Right kidney (tissue), 9 donors: ENCODE measurements at places on chromosomes 2 and 18.
A peak's percentile ranks its signal among the peaks of the same experiment; 100 is the strongest.

GRCh38 chr2:203688798-203689197 is 17.6 kb upstream of the CD28 start:
- DNase-seq: no peak

DNA sequence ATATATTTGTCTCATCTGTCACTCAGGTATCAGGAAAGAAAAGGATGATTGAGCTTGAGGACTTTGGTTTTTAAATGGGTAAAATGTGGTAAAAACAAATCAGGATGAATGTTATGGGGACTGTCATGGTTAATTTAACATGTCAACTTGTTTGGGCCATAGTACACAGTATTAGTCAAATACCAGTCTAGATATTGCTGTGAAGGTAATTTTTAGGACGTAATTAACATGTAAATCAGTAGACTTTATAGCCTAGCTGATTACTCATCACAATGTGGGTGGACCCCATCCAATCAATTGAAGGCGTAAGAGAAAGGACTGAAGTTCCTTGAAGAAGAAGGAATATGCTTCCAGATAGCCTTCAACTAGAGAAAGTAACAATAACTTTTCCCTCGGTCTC is 275.7 kb upstream of the ZNF804A start:
- no peak for DNase-seq

GRCh38 chr18:50806208-50806616 is 13.6 kb downstream of the MRO start:
- no peak for DNase-seq

GRCh38 chr18:57737400-57738060 is 65.6 kb downstream of the ATP8B1 start:
- DNase-seq: no peak

DNA sequence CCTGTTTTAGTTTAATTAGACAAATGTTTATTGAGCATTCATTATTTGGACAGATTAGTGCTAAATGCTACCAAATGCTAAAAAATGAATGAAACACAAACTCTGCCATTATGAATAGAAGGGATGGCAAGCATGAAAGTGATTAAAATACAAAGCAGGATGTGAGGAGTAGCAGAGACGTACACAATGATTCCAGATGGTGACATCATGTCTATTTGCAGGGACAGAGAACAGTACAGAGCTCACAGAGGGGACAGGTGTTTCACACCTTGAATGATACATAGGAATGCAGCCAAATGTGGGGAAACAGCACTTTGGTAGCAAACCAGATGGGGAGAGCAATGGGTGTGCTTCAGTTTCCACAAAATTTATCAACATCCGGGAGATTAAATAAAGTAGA is 76.3 kb downstream of the CD226 start:
- no peak for DNase-seq

DNA sequence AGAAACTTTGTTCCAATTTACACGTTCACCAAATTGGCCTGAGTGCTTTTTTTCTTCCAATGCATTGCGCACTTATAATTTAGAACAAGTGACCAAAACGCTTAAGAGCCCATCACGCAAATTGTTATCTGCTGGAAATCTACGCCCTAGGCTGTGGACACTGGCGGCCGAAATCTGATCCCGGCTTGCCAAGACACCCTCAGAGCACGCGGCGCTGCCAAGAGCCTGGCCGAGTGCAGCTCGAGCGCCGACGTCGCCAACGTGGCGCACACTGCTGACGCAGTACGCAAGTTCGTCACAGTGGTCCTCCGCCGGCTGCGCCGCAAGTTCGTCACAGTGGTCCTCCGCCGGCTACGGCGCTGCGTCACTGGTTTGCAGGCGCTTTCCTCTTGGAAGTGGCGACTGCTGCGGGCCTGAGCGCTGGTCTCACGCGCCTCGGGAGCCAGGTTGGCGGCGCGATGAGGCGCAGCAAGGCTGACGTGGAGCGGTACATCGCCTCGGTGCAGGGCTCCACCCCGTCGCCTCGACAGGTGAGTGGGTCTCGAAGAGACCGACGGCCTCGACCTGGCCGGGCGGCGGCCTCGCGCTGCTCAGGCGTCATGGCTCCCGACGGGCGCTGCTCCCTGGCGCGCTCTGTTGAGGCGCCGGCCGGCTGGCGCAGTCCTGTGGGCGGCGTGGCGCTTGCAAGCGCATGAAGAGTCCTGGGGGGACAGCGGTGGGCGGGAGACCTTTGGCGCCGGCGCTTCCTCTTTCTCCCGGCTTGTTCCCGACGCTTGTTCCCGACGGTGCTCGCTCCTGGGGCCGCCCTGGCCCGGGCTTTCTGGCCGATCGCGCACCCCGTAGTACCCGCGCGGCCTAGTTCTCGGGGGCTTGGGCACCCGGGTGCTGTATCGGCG is at the start of gene RANBP2:
RANBP2 (plus strand) TSS at position 334 of the 896 bp plus-strand sequence; CDS start at position 459, 125 bp downstream.
- DNase-seq: peak; percentile 99

DNA sequence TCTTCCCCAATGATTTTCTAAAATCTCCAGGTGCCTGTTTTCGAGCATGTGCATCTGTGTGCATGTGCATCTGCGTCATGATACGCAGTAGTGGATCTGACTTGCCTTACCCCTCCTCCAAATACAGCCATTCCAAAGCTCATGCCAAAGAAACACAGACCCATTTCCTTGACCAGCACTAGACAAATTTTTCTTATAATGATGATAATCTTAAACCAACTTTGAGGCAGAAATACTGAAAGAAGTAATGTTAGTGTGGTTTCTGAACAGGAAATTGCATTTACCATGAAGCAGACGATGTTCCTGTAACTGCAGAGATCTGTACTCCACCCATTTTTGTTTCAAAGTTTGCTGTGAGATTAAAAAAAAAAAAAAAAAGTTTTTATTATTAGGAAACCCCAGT is 25.6 kb downstream of the CYTIP start:
- DNase-seq: no peak

GRCh38 chr2:36357847-36358659 is 2.5 kb downstream of the CRIM1 start:
- peak; percentile 54 for DNase-seq

DNA sequence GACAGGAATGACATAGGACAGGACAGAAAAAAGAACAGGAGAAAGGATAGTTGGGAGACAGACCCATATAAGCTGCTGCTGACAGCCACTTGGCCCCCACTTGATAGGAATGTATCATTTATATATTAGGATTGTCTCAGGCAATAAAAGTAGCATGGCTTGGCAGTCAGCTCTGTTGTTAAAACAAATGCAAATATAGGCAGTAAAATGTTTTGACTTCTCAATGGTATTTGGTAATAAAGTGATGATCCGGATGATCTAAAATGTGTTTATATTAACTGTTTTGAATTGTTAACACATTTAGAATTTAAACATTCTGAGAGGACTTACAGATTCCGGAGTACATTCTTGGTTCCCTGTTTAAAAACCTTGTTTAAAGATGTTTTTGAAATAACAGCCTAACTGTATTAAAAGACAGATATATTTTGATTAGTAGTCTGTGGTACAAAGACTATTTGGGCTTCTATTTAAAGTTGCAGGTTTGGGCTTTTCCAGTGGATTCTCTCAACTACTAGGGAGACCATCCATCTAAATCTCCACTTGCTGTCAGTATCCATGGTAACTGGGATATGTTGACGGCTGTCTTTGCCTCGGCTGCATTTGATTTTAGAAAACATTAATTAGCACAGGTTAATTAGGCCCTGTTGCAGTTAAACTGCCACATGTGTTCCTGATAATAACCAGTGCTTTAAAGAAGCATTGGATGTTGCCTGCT is 147.6 kb downstream of the ESCO1 start:
- no peak for DNase-seq

- no peak for DNase-seq
Observed at GRCh38 chr2:146262606-146263005, 1582.2 kb upstream of the ACVR2A start.

DNA sequence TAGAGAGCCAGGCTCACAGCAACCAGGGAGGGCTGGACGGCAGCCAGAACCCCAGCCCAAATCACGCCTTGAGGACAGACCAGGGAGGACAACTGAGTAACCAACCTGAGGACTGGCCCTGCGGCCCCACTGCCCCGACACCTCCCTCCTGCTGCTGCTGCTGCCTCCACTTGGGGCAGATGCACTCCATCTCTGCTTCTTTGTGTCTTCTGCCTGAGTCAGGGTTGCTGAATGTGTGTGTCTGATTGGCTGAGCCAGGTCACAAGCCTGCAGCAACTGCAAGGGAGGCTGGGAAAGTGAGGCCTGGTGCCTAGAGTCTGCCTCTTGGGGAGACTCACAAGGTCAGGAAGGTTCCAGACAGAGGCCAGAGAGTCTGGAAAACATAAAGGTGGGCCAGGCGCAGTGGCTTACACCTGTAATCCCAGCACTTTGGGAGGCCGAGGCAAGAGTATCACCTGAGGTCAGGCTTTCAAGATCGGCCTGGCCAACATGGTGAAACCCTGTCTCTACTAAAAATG is 83.4 kb downstream of the ZFP36L2 start:
- peak; percentile 7 for DNase-seq

DNA sequence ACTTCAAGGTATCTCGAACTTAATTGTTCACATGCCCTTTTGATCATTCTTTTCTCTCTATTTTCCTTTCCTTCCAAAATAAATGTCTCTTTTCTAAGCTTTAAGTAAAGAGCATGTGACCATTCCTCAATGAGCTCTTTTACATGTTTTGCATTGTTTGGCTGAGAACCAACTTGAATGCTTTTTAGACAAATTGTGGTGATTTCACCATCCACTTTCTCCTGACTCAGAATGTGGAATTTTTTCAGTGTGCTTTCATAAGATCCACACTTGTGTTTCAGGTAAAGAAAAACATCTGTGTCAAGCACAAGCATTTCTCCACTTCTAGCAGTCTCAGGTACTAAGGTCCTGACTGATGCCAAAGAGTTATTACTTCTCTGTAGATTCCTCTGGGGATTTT is 10.7 kb downstream of the RBM43 start:
- DNase-seq: no peak

DNA sequence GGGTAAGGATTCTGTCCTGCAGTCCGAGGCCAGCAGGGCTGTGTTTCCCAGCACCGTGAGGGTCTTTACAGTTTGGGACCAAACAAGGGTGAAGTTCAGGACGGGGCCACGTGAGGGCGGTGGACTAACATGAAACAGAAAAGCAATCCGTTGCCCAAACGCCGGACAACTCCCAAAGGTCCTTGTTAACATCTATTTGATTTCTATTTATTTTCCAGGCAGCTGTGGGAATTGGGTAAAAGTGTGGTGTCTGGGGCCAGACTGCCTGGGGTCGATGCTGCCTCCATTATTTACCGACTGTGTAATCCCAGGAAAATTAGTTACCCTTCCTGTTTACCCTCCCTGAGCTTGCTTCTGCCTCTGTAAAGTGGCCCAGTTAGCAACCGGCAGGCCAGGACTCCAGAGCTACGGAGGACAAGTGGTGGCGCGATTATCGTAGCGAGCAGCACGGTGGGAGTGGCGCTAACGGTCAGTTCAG is 66.3 kb upstream of the TCF7L1 start:
- peak; percentile 69 for DNase-seq

DNA sequence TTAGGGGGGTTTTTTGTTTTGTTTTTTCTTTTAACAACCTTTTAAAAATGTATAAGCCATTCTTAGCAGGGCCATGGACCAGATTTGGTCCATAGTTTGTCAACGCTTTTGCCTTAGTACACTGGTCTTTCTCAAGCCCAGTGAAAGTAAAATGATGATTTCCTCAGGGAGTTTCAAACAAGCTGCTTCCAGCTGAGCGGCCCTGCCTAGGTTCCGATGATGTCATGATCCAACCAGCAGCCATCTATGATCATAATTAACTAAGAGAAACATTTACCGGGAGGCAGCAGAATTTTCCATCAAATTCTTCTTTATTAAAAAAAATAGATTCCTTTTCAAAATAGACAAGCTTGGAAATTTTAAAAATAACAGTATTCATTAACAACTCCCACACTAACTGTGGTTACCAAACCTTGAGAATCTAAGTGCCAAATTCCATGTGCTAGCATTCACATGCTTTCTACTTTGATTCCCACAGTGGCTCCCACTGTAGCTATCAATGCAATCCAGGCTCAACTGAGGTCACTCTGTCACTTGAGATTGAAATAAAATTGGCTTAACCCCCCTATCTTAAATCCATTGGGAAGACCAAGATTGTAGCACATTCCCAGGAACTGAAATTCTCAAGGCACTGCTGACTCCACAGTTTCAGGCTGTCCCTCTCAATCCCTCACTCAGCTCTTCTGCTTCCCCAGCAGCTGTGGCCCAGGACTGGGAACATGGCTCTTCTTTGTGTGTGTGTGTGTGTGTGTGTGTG is 148.9 kb downstream of the RNF152 start:
- no peak for DNase-seq

GRCh38 chr2:237487496-237487895 is 445 bp downstream of the MLPH start:
- DNase-seq: no peak

GRCh38 chr2:12844511-12844910 is 127.8 kb downstream of the TRIB2 start:
- no peak for DNase-seq

DNA sequence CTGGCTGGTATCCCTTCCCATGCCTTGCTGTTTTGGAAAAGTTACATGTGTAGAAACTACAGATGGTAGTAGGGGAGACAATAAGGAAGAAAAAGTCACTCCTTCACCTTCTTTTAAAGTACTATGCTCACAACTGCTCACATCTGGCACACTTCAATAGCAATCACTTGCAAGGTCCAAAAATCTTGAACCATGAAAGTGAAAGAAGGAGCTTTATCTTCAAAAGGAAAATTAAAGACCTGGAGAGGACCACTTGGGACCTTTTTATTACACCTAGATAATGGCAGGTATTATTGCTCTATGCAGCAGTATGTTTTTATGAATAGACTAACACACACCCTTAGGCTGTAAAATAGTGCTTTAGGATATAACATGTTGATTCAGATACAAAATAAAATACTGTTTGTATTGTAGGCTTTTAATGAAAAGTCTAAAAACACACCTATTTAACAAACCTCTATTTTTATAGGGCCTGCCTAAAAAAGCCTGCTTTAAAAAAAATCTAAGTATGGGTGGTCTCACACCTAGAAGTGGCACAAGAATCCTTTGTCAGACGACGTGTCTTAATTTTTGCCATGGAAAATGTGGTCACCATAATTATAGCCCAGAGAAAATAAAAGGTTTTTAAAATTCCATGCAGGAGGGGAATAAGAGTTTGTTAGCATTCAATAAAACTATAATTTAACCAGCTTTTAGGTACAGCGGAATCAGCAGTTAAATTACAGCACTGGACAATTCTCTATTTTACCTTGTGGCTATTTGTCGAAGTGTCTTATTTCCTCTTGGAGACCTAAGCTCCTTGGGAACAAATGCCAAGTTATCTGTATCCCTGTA is 124.0 kb downstream of the BCL2 start:
- no peak for DNase-seq

GRCh38 chr2:200619279-200619678 is 33.5 kb downstream of the AOX1 start:
- DNase-seq: no peak

GRCh38 chr2:73981081-73982001 is 3.4 kb upstream of the TET3 start:
- peak; percentile 50 for DNase-seq

- DNase-seq: no peak
Observed at GRCh38 chr2:30235008-30235655, 3.8 kb downstream of the LBH start.
